NB4 (cell line): ENCODE measurements at places on chromosomes 16 and 17.
A peak's percentile ranks its signal among the peaks of the same experiment; 100 is the strongest.

- no peak for DNase-seq
Measured at GRCh38 chr17:57273490-57273889, 17.2 kb downstream of the MSI2 start.

- no peak for DNase-seq
Measured at GRCh38 chr16:23968176-23968575, 132.4 kb downstream of the PRKCB start.

- DNase-seq: no peak
Measured at GRCh38 chr17:63804328-63804727, 22.9 kb upstream of the PSMC5 start.

DNA sequence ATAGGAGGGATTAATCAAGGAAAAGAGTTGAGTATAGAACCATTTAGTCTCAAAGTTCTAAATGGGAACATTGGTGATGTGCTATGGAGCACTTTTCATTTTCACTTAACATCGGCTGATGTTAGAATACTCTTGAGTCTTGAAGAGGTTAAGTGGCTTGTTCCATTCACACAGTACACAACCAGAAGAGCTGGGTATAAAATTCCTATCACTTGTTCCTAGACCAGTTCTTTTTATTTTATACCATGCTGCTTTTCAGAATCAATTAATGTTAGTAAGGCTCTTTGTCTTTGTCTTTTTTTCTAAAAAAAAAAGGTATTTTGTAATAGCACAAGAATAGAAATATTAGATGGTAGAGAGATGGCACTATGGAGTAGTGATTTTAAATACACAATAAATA lies 1.7 kb upstream of the KRTAP1-1 start:
- DNase-seq: no peak

- peak; percentile 70 for DNase-seq
Measured at GRCh38 chr17:4947411-4948165, 742 bp downstream of the PFN1 start.

DNA sequence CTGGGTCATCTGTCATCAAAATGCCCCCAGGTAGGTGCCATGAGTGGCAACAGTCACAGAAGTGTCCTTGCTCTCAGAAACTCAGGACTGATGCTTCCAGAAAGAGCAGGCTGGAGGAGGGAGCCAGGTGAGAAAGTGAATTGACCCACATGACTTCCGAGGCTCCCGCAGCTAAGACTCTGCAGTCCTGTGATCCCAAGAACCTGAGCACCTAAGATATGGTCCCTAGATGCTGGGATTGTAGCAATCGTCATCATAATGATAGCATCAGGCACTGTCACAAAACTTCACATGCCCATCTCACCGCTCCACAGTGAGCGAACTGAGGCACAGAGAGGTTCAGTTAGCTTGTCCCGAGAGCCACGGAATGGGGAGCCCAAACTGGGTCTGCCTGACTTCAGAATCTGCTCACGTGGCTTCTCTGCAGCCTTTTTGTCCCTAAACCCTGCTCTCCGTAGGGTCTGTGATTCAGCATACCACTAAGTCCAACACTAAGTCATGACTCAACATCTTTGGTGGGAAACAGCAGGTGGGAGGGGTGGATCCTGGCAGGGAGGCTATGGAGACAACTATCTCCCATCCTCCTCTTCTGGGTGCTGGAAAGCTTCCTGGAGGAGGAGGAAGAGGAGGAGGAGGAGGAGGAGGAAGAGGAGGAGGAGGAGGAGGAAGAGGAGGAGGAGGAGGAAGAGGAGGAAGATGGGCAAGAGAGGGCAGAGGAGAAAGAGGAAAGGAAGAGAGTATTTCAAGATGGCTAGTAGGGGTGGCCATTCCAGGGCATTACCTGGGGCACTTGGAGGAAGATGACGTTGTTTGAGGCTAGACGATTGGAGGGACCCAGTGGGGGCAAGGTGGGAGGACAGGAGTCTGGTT lies 55.5 kb upstream of the DLX4 start:
- peak; percentile 26 for DNase-seq

DNA sequence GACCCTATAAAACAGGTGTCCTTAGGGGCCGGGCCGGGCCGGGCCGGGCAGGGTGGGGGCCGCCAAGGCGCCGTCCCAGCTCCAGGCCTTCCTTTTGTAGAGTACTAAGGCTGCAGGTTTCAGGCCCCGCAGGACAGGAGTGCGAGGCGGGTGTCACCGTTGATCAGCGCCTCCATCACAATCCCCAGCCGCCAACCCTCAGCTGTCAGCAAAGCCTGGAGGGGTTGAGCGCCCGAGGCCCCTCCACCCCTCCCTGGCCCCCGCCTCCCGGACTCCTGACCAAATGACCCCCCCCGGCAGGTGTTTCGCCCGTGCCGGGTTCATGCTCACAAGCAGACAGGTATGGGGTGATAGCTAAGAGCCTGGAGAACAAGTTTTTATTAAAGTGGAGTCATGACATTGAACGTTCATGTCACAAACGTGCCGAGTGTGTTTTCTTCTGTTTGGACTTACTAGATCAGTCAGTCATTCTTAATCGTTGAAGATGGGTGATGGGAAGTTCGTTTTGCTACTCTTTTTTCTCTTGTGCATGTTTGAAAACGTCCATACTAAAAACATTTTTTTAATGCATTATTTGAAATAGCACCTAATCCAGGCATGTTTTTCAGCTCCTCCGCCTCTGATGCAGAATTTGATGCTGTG lies 534 bp downstream of the ARL2BP start:
- DNase-seq: no peak
